ENCODE measurements at places on chromosomes 6 and 20. TPM values are rescaled to one million over a fixed set of nuclear protein-coding genes. Genes with fewer than 3 reads are reported as not detected.

The FAM217A gene
- not detected for total RNA-seq

The EDN3 gene
- not detected for total RNA-seq

The MYLK2 gene
- not detected for total RNA-seq

The SLCO4A1 gene
- 47.2 TPM for total RNA-seq

The SLC16A10 gene
- total RNA-seq: 7.2 TPM

The SUN5 gene
- not detected for total RNA-seq

The LGSN gene
- total RNA-seq: not detected

The AGER gene
- 221 TPM for total RNA-seq

The GJA1 gene
- 71.1 TPM for total RNA-seq

The FOXA2 gene
- 24.0 TPM for total RNA-seq

The EMILIN3 gene
- total RNA-seq: 0.29 TPM

Data from left lung (tissue), 14 donors.